ENCODE measurements at places on chromosomes 12 and 14.

DNA sequence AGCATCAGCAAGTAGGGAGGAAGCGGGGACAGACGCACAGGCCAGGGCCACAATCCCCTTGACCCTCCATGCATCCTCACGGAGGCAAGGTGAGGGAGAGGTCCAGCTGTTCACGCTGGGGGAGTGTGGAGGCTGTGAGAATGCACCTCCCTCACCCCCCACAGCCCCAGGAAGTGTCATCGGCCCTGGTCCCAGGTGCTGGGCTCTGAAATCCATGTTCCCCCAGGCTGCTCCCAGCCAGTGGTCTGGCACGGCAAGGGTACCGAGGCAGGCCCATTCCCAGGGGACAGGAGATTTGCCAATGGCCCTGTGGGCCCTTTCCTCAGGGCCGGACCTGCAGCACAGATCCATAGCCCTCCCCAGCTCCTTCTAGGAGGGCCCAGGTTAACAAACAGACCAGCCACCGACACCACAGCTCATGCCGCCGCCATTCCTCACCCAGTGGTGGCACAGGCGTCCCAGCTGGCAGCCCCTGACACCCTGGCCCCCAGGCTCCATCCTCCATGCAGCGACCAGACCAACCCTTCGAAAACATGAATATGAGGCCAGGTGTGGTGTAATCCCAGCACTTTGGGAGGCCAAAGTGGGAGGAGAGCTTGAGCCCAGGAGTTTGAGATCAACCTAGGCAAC is 21.9 kb upstream of the EIF5 start:
- DNase-seq = no peak

DNA sequence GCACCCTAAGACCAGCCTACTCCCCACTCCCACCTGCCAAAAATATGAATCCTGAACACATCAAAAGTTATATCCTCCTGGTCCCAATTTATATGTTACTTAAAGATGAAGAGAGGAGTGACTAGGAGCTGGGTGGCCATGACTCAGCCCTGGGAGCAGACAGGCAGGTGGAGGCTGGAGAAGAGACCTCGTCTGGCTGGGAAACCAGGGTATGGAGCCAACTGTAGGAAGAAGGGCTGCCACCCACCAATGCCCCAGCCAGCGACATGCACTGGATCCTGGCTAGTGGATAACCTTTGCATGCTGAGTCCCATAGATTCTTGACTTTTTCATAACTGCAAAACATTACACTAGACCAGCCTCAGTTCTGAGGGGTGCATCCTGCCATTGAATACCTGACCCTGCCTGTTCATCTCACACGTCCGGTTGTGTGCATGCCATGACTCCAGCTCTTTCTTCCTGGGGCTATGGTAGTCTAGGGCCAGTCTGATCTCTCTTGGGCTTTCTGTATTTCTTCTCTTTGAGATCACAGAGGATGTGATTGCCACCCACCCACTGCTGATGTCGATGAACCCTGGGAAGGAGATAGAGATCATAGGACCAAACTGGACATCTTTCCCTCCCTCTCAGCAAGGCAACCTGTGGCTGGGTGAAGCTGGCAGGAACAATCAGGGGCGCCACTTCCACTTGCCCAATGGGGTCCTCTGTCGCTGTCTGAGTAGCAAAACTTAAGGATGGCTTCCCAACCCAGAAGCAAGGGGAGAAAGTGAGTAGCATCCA is 69.6 kb upstream of the DDX11 start:
- DNase-seq = no peak

DNA sequence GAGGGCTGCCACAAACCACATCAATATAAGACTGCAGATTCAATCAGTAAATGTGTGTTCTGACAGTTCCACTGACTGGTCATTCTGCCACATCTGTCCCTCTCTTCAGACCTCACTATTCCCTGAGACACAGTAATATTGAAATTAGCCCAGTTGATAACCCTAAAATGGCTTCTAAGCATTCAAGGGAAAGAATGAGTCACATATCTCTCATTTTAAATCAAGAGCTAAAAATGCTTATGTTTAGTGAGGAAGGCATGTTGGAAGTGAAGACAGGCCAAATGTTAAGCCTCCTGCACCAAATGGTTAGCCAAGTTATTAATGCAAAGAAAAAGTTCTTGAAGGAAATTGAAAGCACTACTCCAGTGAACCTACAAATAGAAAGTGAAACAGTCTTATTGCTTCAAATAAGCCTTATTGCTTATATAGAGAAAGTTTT is 24.5 kb upstream of the KIF21A start:
- DNase-seq = no peak

DNA sequence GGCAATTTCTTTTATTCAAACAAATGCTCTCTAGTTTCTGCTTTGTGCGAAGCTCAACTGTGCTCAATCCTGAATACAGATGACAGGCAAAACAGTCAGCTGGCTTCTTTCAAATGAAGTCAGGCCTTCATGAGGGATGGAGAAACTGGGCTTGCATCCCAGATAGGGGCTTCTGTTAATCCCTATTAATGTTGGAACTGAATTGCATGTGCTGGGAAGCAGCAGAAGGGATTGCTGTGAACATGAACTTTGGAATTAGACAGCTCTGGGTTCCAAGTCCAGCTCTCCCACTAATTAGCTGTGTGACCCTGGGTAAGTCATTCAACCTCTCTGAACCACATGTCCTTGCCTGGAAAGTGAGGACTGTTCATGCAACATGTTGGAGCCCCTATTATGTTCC is 21.1 kb upstream of the CORO1C start:
- no peak for DNase-seq

GRCh38 chr12:27998658-27999057 is 26.1 kb upstream of the PTHLH start:
- DNase-seq = no peak

All from forelimb muscle (tissue), 1 donor.